ENCODE measurements at places on chromosomes 3 and 15.

DNA sequence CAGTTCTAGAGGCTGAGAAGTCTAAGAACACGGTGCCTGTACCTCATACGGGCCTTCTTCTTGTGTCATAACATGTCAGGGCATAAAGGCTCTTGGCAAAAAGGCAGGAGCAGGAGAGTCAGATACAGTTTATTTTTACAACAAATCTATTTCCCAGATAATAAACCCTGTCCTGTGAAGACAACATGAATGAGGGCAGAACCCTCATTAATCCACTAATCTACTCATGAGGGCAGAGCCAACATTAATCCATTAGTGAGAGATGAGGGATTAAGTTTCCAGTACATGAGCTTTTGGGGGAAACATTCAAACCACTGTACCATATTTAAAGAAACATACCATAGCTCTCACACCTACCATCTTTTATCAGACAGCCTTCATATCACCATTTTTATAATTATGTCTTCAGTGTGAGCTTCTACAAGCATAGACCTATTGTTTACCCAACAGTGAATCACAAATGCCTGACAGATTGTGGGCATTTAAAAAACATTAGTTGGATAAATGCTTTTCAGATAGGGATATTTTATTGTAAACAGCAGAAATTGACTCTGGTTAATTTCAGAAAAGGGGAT, 645.8 kb downstream of the GRM7 start:
- DNase-seq = no peak

GRCh38 chr3:127174284-127174683, 18.6 kb upstream of the PRR23E start:
- no peak for DNase-seq

DNA sequence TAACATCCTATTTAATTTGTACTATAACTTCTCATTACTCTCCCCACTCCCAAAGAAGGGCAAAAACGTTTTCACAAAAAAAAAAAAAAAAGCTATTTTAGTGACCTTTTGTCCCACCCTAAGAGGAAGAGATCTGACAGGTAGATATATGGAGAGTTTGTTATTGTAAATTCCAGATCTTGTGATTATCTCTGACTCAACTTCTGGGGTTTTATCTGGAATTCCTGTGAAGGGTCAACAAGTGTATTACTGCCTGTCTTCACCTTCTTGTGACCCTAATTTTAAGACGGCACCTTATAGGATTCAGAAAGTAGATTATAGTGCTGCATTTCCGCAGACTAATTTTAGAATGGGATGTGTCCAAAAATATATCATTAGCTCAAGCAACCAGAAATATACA, 205.9 kb upstream of the CDIN1 start:
- no peak for DNase-seq

DNA sequence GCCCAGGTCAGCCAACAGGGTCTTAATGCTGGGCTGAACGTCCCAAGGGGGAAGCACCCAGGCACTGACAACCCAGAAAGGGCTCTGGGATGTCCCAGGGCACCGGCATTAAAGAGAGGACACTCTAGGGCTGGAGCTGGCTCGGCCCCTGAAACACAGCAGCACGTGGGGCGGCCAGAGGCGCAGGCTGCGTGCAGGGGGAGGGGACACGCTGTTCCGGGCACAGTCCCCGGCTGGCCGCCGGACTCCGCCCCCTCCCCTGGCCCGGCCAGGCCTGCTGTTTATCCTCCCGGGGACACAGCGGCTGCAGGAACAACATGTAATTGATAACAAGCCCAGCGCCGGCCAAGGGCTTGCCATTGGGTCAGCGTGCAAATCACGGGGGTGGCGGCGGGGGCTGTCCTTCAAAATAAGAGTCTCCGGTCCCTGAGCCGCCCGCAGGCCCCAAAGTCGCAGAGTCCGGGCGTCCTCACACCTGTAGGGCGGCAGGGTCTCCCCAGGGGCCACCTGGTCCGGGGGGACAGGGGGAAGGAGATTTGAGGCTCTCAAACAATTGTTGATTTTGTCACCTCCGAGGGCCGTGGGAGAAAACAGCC, 1.3 kb downstream of the KLF15 start:
- peak; percentile 93 for DNase-seq

- DNase-seq = no peak
These were observed 169.0 kb upstream of the NECTIN3 start for GRCh38 chr3:110902453-110903085.

GRCh38 chr15:66701422-66702034, 508 bp upstream of the SMAD6 start:
- no peak for DNase-seq

DNA sequence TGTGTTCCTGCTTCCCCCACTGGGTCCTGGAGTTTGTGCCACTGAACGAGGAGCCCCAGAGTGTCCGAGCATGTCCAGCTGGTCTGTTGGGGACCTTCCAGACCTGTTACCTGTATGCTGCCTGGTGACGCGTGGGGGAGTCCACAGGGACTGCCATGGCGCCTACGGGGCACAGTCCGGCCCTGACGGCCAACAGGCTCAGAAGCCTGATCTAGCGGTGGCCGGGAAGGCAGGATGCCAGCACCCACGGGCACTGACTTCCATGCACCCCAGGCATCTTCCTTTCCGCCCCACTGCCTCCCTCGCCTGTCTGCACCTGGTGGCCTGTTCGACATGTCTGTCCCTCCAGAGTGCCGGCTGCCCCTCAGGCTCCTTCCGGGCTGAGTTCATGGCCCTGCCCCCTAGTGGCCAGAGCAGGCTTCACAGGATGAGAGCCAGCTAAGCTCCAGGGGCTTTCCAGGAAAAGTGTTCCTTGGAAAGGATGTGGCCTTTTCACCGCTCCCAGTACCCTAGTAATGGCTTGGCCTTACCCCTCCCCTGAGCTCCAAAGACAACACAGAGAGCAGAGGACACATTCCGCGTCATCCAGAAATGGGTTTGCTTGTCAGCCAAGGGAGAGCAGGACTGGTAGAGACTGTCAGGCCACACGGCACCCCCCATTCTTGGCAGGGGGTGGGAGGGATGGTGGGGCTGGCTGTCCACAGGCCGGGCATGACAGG, 35.7 kb downstream of the NGRN start:
- no peak for DNase-seq

DNA sequence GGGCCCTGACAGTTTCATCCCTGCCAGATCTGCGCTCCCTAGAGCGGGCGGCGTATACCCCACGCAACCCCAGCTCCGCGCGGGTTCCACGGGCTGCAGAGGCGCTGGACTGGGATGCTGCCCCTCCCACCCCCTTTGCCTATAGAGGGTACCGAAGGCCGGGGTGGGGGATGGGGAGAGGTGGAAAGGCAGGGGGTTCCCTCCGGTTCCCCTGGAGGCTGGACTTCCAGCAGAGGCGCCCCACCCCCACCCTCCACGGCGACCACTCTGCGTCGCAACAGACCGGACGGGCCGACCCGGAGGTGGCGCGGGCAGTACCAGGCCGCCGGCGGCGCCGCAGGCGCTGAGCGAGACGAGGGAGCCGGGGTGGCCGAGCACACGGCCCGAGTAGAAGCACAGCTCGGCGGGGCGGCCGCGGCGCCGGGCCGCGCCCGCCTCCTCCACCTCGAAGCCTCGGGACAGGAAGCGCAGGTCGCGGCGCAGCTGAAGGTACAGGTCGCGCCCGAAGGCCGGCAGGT, 995 bp downstream of the ADAMTS17 start:
- no peak for DNase-seq

- no peak for DNase-seq
These were observed 31.2 kb upstream of the PTX3 start for GRCh38 chr3:157405457-157405856.

DNA sequence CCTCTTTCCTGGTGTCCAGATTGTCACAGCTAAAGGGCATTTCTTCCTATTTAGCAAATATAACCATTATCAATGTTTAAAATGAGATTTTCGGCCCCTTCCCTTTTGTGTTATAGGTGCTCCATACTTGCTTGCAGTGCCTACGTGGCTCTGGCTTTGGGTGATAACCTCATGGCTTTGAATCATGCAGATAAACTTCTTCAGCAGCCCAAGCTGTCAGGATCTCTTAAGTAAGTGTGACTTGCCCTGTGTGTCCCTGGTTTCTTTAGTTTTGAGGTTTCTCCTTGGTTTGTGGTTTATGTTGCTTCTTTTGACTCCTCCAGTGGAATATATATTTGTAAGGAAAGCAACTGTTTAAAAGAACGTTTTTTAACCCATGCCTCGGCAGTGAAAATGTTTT, 58.5 kb upstream of the TRIM71 start:
- no peak for DNase-seq

DNA sequence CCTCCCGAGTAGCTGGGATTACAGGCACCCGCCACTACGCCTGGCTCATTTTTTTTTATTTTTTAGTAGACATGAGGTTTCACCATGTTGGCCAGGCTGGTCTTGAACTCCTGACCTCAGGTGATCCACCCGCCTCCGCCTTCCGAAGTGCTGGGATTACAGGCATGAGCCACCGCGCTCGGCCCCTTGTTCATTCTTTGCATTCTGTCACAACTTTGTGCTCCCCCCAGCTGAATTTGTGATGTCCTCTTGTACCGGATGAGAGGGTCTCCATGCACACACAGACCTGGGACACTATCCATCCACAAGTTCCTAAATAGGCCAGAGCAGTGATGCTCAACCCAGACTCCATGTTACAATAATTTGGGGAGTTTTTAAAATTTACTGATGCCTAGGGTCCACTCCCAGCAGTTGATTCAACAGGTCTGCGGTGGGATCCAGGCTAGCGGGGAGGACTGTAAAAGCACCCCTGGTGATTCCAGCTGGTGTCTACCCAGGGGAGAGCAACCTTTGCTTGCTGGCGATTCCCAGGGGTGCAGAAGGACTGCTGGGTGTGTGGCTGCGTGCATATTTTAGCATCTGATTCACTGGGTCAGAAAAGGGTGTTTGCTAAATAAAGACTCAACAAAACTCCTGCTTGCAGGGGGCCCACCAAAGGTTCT, 1.0 kb downstream of the RASSF1 start:
- no peak for DNase-seq

- DNase-seq = no peak
These were observed at the start of gene GPR149 for GRCh38 chr3:154430014-154430413. GPR149 (minus strand) TSS chr3:154430190; CDS start chr3:154429615, 575 bp downstream.

DNA sequence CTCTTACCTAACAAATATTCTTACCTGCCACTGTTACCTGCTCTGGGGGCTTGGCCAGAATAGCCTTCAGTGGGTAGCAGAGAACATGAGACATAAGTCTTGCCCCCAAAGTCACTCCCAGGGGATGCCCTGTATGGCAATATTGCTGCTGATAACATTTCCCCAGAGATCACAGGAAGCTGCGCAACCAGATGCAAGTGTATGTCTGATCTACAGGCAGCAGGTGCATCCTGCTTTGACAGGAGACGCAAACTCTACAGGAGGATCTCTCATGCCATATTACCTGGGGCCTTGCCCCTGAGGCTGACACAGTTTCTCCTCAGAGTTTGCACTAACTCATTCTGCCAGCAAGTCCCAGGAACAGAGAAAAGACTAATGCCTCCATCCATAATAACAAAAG, 174.4 kb upstream of the LPP start:
- DNase-seq = no peak

DNA sequence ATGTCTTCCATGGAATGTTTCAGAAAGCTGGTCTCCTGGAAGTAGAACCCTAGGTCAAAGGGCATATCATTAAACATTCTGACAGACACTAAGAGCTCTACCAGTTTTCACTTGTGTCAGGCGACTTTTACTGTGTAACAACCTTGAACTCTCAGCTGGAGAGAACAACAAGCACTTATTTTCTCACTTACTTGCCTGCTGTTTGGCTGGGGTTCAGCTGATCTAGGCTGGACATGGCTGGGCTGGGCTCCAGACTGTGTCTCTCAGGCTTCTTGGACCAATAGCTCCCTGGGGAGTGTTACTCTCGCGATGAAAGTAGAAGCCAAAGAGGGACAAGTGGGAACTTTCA, 527.3 kb downstream of the SHQ1 start:
- peak; percentile 56 for DNase-seq

GRCh38 chr3:151318991-151319390, 2.4 kb upstream of the GPR87 start:
- DNase-seq = no peak

- no peak for DNase-seq
These were observed 7.1 kb downstream of the COL8A1 start for GRCh38 chr3:99645277-99646106.

- no peak for DNase-seq
These were observed 310.3 kb downstream of the PTPRG start for GRCh38 chr3:61871644-61872043.

GRCh38 chr15:86588413-86588812, 508.7 kb downstream of the AGBL1 start:
- no peak for DNase-seq

GRCh38 chr15:99029341-99030144, 22.0 kb upstream of the PGPEP1L start:
- no peak for DNase-seq

DNA sequence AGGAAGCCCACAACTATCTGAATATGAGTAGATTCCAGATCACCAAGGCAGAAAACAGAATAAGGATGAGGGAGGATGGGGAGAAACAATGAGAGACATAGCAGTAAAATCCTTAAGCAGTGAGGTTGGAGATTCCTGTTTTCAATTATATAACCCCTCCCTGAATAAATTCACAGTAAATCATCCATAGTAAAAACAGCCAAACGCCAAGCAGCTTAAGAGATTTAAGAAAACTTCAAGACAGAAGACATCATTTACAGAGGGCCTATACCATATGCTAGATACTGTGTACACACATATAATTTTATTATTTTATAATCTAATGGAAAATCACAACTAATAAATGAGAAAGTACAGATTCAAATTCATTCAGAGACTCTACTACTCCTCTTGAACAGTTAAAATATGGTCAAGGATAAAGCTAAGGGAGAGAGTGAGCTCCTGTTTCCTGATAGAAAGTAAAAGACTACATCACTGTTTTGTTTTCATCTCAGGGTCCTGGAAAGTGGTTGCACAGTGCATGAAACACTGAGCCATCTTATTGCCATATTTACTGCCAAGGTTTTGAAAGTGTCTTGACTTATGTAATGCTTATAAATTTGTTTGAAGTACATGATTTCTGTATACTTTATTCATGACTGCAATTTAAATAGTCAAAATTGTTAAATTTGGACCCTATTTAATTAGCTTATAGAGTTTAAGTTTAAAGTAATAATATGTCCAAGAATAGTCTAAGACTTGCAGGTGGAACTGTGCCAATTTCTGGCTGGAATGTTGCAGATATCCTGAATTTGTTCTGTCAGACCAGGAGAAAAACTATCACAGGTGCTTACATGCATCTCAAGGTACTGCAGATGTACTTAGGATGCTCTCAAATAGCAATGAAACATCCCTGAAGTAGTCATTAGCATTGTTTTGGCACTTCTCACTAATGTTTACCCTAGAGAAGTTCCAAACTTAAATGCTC, 141.4 kb downstream of the TBL1XR1 start:
- DNase-seq = no peak

GRCh38 chr3:23749609-23750008, 56.1 kb upstream of the UBE2E1 start:
- DNase-seq = no peak

DNA sequence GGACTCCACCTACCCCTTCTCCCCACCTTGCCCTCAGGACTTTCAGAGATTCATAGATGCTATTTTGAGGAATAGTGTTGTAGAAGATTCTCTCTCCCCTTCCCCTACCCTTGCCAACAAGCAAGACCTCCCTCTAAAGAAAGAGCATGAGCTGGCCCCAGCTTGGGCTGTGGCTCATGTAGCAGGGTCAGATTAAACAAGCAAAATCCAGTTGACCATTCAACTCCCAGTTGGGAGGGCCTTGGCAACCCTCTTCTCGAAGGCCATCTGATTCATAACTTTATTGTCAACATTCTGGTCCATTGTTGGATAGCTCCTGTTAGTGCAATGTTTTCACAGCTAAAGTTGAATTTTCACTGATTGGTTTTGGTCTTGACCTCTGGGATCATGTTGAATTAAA, 41.1 kb downstream of the TNFAIP8L3 start:
- DNase-seq = no peak

- DNase-seq = no peak
These were observed 71.0 kb upstream of the GALNT15 start for GRCh38 chr3:16103472-16103871.

Measured in right lung (tissue), 10 donors.